ENCODE measurements at places on chromosomes 1 and 21. TPM values are rescaled to one million over a fixed set of nuclear protein-coding genes. Genes with fewer than 3 reads are reported as not detected.

GRCh38 chr1:53467391-53467790, 8.2 kb downstream of the DMRTB1 start:
- no peaks in the 10 kb centered on the region for H3K36me3 ChIP-seq
- no peak overlapping the region for H3K4me3 ChIP-seq
- H3K4me1 ChIP-seq, result no peaks in the 10 kb centered on the region
- DNase-seq, result no peak
- H3K27ac ChIP-seq, result no peak overlapping the region
- H3K27me3 ChIP-seq, result no peaks in the 10 kb centered on the region

- H3K27me3 ChIP-seq, result peaks cover 5% of the 10 kb centered on the region
- no peak for DNase-seq
- H3K4me1 ChIP-seq, result no peaks in the 10 kb centered on the region
- no peak overlapping the region for H3K4me3 ChIP-seq
- H3K27ac ChIP-seq, result no peak overlapping the region
- H3K36me3 ChIP-seq, result no peaks in the 10 kb centered on the region
These were observed 16.7 kb downstream of the LURAP1 start for GRCh38 chr1:46219551-46220520.

Gene DIO1
- not detected for total RNA-seq

Gene ATP6V1G3
- total RNA-seq, result not detected

Gene SPOCD1
- total RNA-seq, result 0.07 TPM

DNA sequence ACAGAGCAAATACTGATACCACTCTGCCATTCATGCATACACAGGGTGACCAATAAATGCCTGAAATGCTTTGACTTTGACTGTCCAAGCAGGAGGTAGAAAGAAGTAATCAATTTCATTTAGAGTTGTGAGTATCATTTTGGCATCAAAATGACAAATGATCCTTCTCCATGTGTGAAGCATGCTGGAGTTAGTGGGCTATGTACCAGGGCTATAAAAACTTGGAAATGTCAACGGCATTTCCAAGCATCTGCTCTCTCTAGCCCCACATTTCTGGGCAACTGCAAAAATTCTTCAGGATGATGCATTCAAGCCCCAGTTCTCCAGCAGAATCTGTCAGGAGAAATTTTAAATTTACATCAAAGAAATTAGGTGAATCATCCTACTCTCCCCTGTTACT, 208.4 kb upstream of the PTBP2 start:
- no peak overlapping the region for H3K27ac ChIP-seq
- no peaks in the 10 kb centered on the region for H3K27me3 ChIP-seq
- no peaks in the 10 kb centered on the region for H3K36me3 ChIP-seq
- no peaks in the 10 kb centered on the region for H3K4me1 ChIP-seq
- no peak overlapping the region for H3K4me3 ChIP-seq

- peaks cover 84% of the 10 kb centered on the region for H3K36me3 ChIP-seq
- H3K27me3 ChIP-seq, result no peaks in the 10 kb centered on the region
- H3K4me3 ChIP-seq, result no peak overlapping the region
- no peak overlapping the region for H3K27ac ChIP-seq
These were observed 117.5 kb downstream of the SMYD2 start for GRCh38 chr1:214398490-214398889.

- no peaks in the 10 kb centered on the region for H3K27me3 ChIP-seq
- no peaks in the 10 kb centered on the region for H3K4me1 ChIP-seq
- H3K4me3 ChIP-seq, result no peak overlapping the region
- no peak for DNase-seq
- H3K27ac ChIP-seq, result no peak overlapping the region
These were observed 37.9 kb downstream of the LRRIQ3 start for GRCh38 chr1:74160046-74160445.

All from activated T-helper 2 cell treated with anti-CD3 and anti-CD28 coated beads, Interferon-gamma antibody, Interleukin-2, Interleukin-4, amounts not matched to agents 10 μg/mL and 5 μg/mL and 100 μg/mL, durations not matched to agents 14 hours and 24 hours and 36 hours (primary cell).